ENCODE measurements at places on chromosomes 7 and 10.

DNA sequence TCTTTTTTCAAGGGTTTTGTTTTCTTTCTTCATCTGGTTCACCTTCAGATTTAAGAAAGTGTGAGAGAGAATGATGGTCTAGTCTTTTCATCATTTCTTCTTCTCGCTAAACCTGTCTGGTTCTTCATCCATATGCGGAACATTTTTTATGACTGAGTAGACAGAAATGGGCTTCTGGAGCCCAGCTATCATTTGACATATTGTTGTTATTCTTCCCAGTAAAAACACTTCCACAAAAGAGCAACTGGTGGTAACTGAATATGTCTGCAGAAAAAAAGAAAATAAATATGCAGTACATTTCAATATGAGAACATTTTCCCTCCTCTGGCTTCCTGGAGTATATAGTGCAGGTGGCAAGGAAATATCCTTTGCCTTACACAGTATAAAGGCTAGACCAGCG lies 209.5 kb downstream of the JCAD start:
- DNase-seq = no peak

GRCh38 chr10:62826273-62826672 lies 10.1 kb upstream of the EGR2 start:
- no peak for DNase-seq

- no peak for DNase-seq
Measured at GRCh38 chr10:133030781-133031180, 56.9 kb upstream of the ADGRA1 start.

DNA sequence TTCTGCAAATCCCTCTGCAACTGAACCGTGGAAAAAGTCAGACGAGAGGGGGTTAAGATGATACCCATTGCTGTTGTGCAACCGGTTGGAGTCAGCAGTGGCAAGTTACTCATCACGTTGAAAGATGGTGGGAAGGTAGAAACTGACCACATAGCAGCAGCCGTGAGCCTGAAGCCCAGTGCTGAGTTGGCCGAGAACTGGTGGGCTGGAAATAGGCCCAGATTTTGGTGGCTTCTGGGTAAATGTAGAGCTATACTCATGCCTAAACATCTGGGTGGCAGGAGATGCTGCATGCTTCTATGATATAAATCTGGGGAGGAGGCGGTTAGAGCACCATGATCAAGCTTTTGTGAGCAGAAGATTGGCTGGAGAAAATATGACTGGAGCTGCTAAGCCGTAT lies 78.6 kb downstream of the ARL5B start:
- no peak for DNase-seq

DNA sequence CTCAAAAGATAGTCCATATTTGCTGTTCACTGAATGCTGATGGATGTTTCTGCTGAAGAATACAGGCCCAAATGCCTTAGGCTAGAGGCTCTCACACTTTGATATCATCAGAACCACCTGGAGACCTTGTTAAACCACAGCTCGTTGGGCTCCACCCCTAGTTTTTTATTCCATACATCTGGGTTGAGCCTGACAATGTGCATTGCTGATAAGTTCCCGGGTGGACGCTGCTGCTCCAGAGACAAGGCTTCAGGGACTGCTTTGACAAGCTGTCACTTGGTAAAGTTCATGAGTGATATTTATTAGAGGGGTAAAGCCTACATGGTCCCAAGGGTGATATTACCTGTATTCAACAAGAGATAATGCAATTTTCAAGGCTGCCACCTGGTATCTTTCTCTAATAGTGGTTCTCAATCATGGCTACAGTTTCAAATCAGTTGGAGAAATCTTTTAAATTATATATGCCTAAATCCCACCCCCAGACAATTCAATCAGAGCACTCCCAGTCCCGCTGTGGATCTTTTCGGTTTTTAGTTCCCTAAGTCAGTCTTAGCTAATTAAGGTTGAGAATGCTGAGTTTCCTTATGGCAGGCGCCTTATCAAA lies 107.1 kb upstream of the GSDME start:
- no peak for DNase-seq

GRCh38 chr10:23174074-23174976 lies 17.8 kb upstream of the PTF1A start:
- DNase-seq = no peak

DNA sequence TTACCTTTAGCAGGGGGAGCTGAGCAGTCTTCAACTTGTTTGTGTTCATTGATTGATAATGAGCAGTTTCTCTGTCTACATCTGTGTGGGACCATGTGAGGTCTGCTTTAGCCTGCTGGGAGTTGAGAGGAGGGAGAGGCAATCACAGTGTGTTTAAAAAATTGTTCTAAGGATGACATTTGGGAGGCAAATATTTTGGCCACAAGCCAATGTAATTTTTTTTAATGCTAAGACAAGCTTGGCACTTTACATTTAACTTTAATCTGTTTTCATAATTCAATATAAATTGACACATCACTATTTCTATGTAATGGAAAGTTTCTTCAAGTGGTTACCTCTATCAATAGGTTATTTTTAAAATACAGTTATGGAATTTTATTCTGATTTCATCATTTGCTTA lies 55.9 kb upstream of the SEMA3A start:
- no peak for DNase-seq

DNA sequence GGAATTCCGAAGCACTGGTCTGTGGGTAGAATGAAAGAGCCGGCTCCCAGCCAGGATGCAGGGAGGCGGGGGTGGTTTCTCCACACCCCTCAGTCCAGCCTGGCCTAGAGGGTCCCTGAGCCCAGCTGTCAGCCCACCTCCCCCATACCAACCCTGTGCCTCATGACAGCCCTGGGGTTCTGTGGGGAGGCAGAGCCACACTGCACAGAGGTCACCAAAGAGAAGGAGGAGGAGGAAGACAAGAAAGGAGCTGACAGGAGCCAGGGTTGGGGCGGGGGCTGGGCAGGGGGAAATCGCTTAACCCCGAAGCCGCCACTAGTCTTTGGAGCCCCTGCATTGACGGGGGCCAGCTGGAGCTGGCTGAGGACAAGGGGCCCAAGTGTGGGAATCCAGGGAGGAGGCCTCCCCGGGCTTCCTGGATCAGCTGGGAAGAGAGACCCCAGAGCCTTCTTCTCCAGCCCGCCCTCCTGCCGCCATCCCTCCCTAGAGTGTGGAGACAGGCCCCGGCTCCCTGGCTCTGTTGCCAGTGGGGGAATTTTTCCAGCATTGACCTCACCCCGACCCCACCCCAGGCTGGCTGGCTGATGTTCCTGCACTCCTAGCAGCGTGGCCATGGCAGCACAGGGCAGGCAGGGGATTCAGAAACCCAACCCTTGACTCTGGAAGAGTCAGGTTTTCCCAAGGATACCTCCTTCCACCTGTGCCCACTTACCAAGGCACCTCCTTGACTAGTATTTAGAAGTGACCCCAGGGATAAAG lies 32.5 kb downstream of the KAZALD1 start:
- no peak for DNase-seq

DNA sequence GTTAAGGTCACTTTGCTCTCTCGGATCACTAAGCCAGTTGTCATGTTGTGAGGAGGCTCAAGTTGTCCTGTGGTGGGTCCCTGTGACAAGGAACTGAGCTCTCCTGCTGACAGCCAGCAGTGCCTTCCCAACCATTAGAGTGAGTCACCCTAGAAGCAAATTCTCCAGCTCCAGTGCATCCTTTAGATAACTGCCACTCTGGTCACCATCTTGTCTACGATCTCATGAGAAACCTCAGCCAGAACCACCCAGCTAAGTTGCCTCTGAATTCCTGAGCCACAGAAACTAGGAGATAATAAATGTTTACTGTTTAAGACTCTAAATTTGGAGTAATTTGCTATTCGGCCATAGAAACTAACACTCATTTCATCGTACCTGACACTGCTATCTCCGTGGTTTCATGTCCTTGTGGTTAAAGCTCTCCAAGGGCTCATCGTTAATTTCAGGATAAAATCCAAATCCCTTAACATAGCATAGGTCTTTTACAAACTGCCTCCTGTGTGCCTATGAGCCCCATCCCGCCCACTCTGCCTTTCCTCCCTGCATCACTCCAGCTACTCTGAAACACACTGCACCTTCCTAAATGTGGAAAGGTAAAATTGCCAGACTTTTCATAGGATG lies 56.5 kb upstream of the WIPF3 start:
- DNase-seq = no peak

- no peak for DNase-seq
Measured at GRCh38 chr10:102676534-102677315, 32.4 kb downstream of the TRIM8 start.

- DNase-seq = no peak
Measured at GRCh38 chr7:129401967-129402860, 32.0 kb upstream of the STRIP2 start.

DNA sequence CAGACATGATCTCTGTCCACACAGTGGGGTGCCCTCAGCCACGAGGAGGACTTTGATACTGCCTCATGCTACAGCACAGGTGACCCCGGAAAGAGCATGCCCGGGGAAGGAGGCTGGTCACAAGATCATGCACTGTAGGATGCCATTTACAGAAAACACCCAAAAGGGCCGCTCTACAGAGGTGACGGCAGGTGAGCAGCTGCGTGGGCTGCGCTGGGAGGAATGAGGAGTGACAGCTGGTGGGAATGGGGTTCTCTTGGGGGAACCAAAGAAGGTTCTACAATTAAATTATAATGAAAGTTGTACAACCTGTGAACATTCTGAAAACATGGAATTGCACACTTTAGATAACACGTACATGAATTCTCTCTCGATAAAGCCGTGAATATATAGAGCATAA lies 12.0 kb downstream of the INTS1 start:
- DNase-seq = no peak

- DNase-seq = no peak
Measured at GRCh38 chr7:45897042-45897690, 8.9 kb downstream of the IGFBP1 start.

- DNase-seq = no peak
Measured at GRCh38 chr7:2237109-2237602, 4.4 kb upstream of the MAD1L1 start.

DNA sequence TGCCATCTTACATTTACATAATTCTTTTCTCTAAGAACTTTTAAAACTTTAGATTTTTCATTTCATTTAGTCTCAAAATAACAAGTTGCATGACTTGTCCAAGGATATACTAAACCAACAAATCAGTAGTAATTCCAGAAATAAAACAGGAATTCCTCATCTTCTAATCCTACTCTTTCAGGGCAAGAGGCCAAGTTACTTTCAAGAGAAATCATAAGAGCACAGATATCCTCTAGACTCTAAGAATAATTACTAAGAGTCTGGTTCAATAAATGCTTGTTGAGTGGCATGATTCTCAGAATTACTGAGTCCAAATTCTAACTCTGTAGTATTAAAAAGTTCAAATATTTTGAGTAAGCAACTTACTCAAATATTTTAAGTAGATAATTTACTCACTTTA lies 12.9 kb downstream of the PDZD8 start:
- DNase-seq = no peak

- DNase-seq = no peak
Measured at GRCh38 chr10:3067859-3068179, 471 bp downstream of the PFKP start.

DNA sequence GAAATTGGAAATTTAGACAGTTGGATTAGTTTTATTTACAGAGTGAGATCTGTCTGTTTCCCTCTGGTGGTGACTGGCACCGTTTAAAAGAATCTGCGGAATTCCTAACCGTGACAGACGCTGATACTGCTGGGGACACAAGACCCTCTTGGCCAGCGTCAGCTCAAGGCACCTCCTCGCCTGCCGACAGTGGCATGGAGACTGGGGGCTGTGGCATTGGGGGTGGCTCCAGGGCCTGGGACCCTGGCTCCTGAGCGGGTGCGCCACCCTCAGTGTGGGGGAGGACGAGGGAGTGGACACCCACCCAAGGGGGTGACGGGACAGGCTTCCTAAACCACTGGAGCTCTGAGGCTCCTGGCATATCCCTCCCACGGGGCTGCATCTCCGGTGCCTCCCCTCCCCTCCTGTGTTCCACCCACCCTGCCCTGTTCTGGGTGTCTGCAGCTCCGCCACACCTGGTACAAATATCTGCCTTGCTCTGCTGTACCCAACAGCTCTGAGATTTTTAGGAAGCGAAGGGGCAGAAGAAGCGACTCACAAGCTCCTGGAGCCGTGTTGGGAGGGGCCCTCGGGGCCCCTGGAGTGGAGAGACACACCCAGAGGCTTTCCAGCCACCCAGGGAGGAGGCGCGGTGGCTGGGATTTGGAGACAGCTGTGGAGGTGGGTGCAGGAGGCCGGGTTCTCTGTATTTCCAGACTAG lies 178.7 kb downstream of the DNAJB6 start:
- DNase-seq = no peak

- no peak for DNase-seq
Measured at GRCh38 chr7:49417034-49417433, 356.4 kb upstream of the VWC2 start.

DNA sequence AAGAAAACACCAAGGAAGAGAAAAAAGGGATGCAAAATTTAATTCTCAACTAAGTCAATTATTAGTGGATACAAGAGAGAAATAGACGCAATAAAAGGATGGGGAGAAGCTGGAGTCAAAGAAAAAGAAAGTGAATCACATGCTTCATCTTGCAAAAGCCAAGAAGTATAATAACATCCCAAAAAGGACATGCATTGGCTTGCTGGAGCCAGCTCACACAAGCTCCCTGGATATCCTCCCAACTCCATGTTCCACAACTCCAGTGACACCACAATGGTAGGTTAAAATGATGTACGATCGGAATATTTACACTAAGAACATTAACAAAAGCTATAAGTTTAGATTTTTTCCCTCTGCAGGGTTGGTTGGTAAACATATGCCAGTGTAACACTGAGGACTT lies 72.4 kb downstream of the MACC1 start:
- no peak for DNase-seq

DNA sequence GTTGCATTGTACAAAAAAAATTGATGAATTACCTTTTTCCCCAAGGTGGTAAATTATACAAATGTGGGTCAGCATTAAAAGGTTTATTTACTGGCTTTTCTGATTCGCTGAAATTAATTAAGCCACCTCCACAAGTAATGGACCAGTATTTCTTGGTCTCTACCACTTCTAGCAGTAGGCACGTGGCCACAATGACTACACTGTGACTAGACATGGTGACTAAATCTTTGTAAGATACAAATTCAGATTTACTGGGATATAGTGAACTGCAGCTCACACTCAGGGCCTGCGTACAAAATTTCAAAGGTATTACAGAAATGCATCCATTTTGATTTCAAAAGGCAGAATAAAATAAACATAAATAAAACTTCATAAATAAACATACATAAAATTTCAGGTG lies 10.9 kb downstream of the HPSE2 start:
- no peak for DNase-seq

GRCh38 chr10:112314822-112315474 lies 31.7 kb downstream of the TECTB start:
- peak; percentile 34 for DNase-seq

DNA sequence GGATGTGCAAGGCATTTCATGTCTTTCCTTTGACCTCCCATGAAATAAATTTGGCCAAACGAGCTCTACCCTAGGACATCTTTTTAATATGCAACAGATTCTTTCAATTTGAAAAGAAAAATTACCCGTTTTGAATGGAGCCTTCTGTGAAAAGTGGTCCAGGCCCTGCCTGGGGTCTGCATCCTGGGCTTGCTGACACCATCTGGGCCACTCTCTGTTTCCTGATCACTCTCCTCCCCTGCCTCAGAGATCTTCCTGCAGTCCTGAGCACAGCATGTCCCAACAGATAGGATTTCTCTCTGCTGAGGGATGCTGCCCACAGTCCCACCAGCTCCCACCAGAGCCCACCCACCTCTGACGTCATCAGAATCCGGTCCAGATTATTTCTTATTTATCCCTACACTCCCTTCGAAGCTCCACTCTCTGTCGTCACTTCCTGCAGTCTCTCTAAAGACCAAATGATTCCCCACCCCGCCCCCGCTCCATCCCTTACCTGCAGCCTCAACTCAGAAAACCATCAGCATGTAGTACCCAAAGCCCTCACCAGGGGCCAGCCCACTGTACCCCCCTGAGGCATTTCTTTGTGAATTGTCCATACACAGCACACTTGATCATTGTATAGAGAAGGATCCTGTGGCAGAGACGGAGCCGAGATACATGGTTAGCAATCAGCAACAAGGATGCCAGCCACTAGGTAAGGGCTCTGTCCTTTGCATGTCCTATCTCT lies 192.1 kb upstream of the MGMT start:
- DNase-seq = no peak

All from glomerular endothelial cell (primary cell).